ENCODE measurements at places on chromosomes 16 and 17.
A peak's percentile ranks its signal among the peaks of the same experiment; 100 is the strongest.

GRCh38 chr16:4976079-4976478 lies 17.9 kb downstream of the SEC14L5 start:
- DNase-seq: no peak

DNA sequence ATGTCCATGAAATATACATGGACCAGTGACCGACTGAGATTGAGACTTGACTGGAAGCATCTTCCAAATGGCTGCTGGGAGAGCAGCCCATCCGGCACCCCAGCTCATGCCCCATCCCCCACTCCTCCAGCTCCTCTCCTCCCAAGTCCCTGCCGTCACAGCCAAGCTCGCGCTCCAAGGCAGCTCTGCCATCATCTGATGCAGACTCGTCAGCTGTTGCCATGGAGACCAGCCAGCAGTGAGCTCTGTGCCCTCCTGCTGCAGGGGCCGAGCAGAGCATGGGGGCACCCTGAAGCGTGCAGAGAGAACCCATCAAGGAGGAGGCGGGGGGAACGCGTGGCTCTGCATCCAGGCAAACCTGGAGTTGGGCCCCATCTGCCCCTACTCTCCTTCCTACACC lies 74.5 kb upstream of the TNRC6C start:
- DNase-seq: no peak

DNA sequence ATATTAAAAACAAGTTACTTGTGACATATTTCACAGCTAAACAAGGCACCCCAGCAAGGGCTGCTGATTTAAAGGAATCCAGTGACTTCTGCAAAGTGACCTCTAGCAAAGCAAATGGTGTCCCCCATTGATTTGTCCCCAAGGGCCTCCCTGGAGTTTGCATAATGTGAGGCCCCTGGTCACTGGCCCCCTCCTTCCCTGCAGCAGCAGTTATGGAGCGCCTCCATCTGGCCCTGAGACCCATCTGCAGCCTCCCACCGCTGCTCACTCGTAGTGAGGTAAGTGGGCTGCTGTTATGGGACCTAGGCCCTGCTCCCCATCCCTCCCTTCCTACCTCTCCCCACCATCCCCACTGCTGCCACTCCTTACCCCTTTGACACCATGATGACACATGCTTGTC lies 19.6 kb upstream of the EEF2K start:
- DNase-seq: no peak

- DNase-seq: no peak
Measured at GRCh38 chr16:21638573-21638975, 13.8 kb downstream of the IGSF6 start.

DNA sequence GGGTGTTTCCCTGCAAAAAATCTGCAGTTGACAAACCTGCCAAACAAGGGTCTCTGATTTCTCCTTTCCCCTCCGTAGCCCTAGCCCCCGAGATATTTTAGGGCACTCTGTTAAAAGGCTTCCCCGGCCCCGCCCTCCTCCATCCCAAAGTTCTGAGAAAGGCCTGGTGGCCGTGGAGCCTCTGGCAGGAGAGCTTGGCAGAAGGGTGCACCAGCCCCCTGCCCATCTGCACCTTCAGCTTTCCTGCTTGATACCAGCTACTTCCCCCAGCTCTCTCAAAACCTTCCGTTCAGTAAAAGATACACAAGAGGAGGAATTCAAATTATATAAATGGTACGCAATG lies 711 bp upstream of the CANT1 start:
- DNase-seq: no peak

- DNase-seq: no peak
Measured at GRCh38 chr16:68403704-68404103, 44.6 kb downstream of the SMPD3 start.

DNA sequence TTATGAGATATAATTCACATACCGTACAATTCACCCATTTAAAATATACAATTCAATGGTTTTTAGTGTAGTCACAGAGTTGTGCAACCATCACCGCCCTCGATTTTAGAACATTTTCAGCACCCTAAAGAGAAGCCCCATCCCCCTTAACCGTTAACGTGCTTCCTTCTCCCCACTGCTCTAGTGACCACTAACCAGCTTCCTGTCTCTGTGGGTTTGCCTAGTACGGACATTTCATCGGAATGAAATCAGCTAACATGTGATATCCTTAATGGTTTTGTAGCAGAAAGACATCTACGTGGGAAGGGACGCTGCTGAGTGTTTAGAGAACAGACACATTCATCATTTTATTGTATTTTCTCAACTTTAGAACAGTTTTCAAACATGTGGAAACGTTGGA lies 80.8 kb upstream of the HSBP1 start:
- DNase-seq: no peak

DNA sequence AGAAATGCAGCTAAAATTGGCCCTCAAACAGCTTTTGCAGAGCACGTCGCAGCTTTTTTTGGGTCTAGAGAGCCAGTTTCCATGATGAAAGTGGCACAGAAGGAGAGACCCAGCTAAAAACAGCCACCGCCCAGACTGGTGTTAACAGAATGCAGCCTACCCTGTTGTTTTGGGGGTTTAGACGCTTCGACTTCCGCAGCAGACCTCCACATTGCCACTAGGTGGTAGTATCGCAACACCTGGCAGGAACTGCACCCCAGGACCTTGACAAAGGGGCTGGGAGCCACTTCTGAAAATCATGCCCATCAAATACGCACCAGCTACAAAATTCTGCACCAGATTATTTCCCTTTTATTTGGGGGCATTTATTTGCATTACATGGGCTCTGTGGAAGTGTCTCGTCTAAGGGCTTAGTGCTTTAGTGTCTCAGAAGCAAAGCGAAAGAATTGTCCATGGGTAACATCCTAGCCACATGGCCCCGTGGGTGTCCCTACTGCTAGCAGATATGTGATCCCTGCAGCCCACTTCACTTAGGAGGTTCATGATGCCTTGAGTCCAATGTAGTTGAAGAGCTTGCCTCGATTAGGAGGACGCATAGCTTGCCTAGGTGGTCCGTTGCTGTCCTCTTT lies 167.1 kb downstream of the HAPSTR1 start:
- DNase-seq: peak; percentile 4

DNA sequence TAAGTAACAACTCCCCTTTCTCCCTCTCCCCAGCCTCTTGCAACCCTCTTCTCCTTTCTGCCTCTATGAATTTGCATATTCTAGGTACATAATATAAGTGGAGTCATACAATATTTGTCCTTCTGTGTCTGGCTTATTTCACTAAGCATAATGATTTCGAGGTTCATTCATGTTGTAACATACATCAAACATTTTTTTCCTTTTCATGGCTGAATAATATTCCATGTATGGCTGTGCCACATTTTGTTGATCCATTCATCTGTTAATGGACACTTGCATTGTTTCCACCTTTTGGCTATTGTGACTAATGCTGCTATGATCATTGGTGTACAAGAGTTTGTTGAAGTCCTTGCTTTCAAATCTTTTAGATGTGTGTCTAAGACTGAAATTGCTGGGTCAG lies 17.6 kb upstream of the FA2H start:
- DNase-seq: no peak

DNA sequence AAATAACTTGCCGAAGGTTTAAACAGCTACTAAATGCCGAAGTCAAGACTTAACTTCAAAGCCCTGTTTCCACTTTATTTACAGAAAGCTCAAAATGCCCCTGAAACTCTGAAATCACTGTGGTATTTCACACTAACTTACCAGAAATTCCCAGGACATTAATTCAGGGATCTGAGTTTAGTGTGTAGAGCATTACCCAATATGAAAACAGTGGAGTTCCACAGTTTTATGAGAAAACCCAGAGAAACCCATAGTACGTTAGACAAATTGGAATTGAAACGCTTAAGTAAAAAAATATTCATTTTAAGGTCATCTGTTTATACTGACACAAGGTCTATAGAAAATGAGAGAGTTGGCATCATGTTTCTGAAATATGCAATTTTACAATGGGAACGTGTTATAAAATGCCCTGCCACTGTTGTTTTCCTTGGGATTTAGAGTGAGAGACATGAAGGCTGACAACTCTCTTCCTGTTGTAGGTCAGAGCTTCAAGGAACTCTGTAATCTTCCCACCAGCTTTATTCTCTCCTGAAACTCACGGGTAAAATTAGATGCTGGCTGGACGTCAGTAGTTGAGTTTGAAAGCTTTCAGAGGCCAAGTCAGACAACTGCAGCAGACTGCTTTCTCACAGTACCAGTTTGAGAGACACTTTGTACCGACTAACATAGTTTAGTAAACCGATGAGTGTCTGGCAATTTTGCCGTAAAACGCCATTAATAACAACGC lies 139.4 kb upstream of the TBX2 start:
- no peak for DNase-seq

GRCh38 chr17:2244545-2245525 lies 58.8 kb downstream of the SMG6 start:
- peak; percentile 71 for DNase-seq

- no peak for DNase-seq
Measured at GRCh38 chr16:2033057-2033908, 6.6 kb downstream of the NHERF2 start.

- no peak for DNase-seq
Measured at GRCh38 chr17:34198519-34198918, 56.6 kb upstream of the CCL2 start.

- no peak for DNase-seq
Measured at GRCh38 chr16:26709175-26709574, 357.6 kb upstream of the C16orf82 start.

GRCh38 chr17:27463235-27463677 lies 7.0 kb downstream of the KSR1 start:
- no peak for DNase-seq

GRCh38 chr16:22328081-22328725 lies 31.0 kb downstream of the POLR3E start:
- DNase-seq: no peak

GRCh38 chr17:39916918-39917317 lies 1.5 kb downstream of the GSDMB start:
- DNase-seq: no peak

DNA sequence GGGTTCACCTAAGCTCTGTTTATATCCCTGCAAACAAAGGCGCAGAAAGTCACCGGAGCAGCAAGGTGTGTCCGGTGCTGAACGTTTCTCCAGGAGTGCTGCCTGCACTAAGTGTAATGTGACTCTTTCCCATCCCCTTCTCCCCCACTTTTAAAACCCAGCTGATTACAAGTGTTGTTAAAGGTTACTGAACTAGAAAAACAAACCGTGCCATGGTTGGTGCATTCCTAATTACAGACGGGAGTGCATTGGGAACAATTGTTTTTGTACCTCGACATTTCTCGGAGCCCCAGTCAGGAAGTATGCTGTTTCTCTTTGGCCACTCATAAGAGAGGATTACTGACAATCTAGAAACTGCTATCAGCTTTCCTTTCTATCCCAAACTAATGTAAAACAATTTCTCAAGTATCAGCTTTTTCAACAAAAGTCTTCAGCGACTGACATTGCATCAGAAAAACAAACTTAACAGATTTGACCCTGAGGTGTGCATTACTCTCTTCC lies 441.0 kb upstream of the SALL1 start:
- DNase-seq: no peak

GRCh38 chr16:57260294-57260929 lies 15.4 kb downstream of the ARL2BP start:
- DNase-seq: no peak

GRCh38 chr17:3511852-3512504 lies 36.2 kb downstream of the ASPA start:
- DNase-seq: no peak

DNA sequence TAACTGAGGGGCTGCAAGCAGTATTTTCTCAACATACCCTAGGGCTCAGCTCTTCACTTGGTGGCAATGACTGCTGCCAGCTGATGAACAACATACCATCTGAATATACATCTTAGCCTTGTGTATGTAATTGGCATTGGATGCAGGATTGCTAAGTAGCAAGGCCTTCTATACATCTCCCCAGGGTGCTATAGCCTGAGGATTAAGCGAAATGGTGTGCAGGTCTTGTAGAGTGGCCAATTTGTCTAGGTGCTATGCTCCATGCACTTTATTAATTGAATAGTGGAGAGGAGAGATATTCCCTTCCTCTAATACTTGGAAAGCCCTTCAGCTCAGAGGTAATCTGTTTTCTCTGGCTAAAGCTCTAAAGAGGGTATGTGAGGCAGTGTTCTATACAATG lies 71.9 kb downstream of the KIF2B start:
- DNase-seq: no peak

DNA sequence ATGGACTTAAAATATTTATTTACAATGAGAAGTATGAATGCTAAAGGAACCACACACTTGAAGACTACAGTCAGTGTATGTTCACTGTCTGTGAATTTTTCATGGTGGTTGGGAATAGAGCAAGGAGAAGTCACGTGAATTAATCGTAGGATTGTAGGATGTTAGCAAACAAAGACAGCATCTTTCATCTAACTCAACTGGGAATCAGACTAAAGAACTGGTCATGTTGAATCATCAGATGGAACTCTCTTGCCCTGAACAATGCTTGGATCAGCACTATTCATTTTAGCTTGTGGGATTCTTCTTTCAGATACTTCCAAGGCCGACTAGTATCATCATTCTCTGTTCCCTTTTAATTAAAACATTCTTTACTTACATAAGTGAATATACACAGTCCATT lies 18.1 kb downstream of the KCNJ2 start:
- no peak for DNase-seq

- DNase-seq: no peak
Measured at GRCh38 chr16:54080524-54081008, 206.0 kb downstream of the IRX3 start.

DNA sequence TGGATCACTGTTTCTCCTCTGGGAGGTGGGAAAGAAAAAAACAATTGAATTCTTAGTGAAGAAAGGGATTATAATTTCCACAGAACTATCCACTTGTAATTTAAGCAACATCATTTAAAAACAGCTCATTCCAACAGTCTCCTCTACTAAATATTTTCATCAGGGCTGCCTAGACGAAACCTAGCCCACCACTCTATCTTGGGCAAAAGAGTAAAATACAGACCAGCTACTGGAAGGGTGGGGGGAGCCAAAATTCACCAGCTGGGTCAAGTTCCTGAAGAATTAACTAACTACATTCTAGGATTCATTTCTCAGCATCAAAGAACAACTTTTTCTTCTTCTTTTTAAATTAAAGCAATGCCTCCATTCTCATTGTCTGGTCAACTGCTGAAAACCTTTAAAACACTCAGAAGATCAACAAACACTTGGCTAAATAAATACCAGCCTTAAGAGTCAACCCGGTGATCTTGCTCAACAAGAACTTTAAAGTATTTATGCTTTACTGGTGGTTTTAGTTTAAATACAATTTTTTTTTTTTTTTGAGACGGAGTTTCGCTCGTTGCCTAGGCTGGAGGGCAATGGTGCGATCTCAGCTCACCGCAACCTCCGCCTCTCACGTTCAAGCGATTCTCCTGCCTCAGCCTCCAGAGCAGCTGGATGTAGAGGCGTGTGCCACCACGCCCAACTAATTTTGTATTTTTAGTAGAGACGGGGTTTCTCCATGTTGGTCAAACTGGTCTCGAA lies 25.2 kb downstream of the KANSL1 start:
- no peak for DNase-seq

- no peak for DNase-seq
Measured at GRCh38 chr16:29975811-29976511, 2.3 kb downstream of the TAOK2 start.

- DNase-seq: peak; percentile 50
Measured at GRCh38 chr17:9239793-9240658, 218.7 kb downstream of the NTN1 start.

- DNase-seq: peak; percentile 40
Measured at GRCh38 chr16:30775392-30776188, 11.4 kb downstream of the ZNF629 start.

- DNase-seq: peak; percentile 78
Measured at GRCh38 chr17:27466743-27467375, 10.6 kb downstream of the KSR1 start.

- DNase-seq: no peak
Measured at GRCh38 chr16:46862555-46863447, 21.4 kb upstream of the GPT2 start.
